ENCODE measurements at places on chromosomes 11 and 22.
A peak's percentile ranks its signal among the peaks of the same experiment; 100 is the strongest.

DNA sequence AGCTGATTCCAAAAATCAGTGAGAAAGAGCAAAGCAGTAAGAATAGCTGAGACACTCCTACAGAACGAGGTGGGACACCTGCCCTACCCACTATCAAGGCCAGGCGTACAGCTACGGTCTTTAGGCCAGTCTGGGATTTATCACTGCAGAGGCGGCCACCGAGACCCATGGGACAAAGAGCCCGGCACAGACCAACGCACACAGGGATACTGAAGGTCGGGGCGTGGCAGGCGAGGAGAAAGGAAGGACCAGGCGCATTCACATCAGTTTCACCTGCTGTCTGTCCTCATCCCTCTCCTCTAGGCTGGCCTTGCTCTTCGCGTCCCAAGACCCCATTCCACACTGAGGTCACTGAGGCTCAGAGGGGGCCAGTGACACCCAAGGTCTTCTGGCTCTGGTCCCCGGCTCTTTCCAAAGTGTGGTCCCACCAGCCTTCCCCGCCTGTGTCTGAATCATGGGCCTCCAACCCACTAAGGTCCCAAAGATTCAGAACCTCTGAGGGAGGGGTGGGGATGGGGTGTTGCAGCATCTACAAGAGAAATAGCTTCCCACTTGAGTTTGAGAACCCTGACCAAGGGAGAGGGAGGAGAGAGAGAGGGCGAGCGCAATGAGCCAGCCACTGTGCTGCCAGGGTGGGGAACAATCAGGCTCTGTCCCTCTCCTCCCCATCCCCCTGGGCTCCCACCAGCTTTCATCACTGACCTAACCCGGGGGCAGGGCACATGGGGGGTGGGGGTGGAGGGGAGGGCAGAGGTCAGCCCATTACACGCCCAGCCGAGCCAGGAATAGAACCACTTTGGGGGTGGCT, 7.2 kb upstream of the PICK1 start:
- no peak for DNase-seq

GRCh38 chr11:121459413-121460017, 6.7 kb upstream of the SORL1-AS1 start:
- no peak for DNase-seq

DNA sequence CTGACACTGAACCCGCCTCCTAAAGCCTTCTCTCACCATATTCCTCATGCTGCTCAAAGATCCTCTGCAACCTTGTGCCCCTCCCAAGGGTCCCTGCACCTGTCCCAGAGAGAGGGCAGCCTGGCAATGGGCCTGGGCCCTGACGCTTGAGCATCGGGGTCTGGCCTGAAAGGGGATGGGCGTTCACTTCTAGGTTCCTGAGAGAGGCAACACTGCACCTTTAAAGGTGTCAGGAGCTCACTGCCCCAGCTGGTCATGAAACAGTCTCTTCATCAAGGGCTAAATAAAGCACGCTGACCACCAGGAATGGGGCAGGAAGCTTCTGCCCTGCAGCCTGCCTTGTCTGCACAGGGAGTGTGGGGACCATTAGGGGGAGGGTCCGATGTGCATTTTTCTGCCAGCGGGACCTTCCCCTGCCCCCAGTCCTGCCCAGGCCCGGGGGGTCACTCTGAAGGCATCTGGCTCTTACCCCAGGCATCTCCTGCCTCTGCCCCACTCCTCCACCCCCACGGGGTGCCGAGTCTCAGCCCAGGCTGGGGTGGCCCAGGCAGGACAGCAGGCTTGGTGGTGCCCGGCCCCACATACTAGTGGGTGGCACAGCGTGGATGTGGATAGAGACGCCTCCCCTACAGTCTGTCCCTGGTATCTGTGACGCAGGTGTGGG, 3.5 kb downstream of the C11orf21 start:
- DNase-seq: no peak

DNA sequence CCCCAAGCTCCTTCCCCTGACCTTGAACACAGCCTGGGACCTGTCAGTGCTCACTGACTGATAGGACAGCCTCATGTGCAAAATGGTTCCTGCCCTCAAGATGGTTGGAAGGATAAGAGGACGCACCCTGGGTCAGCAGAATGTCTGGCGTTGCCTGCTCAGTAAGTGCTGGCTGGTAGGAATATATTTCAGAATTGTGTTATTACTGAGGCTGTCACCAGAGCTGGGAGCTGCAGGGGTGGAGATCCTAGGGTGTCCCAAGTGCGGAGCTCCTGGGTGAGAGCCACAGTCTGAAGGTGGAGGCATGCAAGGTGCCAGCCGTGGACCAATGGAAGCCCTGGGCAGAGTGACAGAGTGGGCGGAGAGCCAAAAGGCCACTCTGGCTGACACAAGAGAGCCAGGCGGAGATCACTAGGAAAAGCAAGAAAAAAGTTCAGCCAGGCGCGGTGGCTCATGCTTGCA, 1.0 kb upstream of the SEC14L4 start:
- DNase-seq: peak; percentile 92

DNA sequence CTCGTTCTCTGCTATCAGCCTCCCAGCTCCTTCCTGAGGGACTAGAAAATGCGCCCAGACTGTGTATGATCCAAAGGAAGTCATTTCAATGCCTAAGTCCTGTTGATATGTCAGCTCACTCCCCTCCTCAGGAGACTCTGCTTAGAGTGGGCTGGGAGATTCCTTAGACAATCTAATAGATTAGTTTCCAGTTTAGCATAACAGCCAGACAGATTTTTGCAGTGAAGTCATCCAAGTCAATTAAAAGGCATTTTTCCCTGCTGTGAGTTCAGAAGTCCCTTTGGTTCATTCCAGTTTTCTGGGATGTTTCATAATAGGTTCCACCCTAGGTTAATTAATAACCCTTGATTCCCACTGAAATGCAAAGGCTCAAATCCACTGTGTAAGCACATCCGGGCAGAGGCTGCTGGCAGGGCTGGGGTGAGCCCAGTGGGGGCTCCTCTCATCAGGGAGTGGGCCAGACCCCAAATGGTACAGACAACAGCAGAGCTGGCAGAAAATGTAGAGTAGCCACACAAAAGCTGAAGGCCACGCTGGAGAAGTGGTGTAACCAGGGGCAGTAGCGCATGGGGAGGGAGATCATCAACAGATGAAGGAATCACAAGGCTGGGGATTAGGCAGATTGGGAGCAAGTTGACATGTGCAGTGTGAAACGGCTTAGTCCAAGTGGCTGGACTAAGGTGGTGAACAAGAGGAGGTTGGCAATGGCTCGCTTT, 90.6 kb downstream of the SYN3 start:
- DNase-seq: no peak

- DNase-seq: no peak
These were observed 5.2 kb downstream of the DDB1 start for GRCh38 chr11:61327669-61328071.

GRCh38 chr11:6319704-6320410, 444 bp downstream of the CAVIN3 start:
- DNase-seq: no peak

DNA sequence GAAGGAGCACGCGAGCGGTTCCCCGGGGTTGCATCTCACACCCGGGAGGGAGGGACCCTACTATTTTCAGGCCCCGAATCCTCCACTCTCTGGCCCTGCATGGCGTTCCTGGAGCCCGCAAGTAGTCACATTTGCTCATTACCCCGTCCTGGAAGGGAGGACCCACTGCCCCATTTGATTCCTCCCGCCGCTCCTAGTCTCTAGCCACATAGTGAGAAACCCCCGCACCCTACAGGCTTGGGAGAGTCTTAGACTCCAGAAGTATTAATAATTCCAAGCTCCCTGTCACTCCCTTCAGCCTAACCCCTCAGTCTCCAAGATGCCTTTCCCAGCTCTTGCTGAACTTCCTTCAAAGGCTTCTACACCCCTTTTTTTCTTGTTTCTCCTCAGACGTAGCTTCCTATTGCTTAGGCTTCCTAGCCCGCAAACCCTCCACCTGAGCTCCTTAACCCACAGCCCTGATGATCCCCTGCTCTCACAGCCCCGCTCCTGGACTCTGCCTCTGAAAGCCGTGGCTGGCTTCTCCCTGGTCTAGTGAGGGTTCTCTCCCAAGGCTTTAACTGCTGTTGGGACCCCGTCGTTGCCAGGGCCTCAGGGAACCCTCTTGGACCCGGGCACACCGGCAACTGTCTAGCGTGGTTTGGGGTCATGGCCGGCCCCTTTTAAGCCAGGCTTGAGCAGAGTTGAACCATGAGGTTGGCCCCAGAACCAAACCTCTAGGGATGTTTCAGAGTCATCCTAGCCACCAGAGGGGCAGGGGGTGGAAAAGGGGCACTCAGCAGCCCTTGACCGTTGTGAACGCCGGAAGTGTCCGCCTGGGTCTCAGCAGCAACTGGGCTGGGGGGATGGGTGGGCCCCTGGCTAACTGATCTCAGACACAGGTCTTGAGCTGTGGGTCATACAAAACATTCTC, 862 bp downstream of the GGA1 start:
- peak; percentile 20 for DNase-seq

DNA sequence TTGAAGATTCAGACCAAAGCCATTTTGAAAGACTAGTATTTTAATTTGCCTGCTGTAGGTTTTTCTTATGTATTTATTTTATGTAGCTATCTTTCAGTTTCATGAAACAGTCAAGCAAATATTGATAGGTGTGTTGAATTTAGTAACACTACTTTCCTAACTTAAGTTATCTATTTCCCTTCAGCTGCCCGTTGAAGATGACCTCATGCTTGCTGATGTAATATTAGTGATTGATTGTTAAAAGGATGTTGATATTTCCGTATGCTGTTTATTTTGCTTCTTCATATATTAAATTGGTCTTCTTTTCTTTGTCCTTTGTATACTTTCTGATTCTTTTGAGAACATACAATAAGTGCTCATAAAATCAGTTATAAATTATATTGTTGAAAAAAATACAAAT, 86.8 kb upstream of the CHORDC1 start:
- DNase-seq: no peak

- DNase-seq: no peak
These were observed 6.5 kb downstream of the TMEM258 start for GRCh38 chr11:61785837-61786402.

- DNase-seq: no peak
These were observed 185.4 kb upstream of the CNTN5 start for GRCh38 chr11:98835335-98835734.

DNA sequence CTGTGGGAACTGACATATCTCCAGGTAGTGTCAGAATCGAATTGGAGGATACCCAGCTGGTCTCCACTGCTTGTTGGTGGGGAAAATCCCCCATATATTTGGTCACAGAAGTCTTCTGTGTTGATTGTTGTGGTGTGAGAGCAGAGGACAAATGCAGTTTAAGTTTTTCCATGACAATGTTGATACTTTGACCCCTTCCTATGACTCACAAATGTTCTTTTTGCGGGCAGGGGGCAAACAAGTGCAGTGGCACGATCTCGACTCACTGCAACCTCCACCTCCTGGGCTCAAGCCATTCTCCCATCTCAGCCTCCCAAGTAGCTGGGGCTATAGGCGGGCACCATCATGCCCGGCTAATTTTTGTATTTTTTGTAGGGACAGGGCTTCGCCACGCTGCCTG, 7.4 kb upstream of the PATL1 start:
- no peak for DNase-seq

DNA sequence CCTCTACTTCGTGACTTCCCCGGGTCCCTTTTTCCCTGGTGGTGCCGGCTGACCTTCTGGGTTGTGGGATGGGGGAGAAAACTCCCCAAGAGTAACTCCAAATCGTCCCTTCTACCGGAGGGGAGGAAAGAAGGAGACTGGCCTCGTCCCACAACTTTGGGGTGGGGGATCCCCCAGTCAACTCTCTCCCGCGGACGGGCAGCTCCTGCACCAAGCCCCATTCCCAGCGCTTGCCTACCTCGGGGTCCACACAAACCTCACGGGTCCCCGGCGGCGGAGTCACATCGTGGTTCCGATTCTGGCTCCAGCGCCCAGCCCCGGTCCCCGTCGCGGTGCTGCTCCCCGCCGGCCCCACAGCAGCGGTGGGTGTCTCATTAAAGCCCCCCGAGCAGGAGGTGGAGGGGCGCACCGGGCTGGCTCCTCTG, 317 bp downstream of the BDNF start:
- no peak for DNase-seq

GRCh38 chr22:35154937-35155387, 89.0 kb downstream of the ISX start:
- no peak for DNase-seq

- DNase-seq: no peak
These were observed 348.9 kb downstream of the CADM1 start for GRCh38 chr11:115155320-115155719.

GRCh38 chr22:31943978-31944699, at the start of gene YWHAH:
YWHAH (plus strand) TSS chr22:31944535; CDS start chr22:31944734, 199 bp downstream.
- DNase-seq: peak; percentile 95

DNA sequence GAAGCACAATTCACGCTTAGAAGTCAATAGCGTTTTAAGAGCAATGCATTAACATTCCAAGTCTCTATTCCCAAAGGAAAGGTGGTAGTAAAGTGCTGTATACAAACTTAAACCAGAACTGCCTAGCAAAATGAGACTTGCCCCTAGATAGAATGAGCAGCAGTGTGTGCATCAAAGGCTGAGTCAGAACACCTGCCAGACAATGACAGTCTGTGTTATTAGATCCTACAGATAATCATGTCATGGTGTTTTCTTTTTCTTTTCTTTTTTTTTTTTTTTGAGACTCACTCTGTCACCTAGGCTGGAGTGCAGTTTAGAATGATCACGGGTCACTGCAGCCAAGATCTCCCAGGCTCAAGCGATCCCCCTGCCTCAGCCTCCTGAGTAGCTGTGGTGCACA, 1.6 kb downstream of the RTCB start:
- no peak for DNase-seq

DNA sequence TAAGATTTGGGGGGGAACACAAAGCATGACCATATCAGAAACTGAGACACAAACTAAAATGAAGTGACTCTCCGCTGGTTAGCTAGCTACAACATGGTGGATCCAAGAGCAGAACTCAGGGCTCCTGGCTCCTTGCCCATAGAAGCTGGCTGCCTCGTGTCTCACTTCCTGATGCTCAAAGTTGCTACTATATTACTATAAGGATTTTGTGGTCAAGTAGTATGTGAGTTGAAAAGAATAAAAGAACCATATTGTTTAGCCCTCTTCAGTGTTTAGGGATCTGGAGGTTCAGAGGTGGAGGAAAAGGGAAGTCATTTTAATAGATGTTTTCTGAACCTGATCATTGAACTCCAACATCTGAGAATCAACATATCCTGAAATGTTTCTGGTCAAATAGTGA, 16.9 kb upstream of the SIK2 start:
- no peak for DNase-seq

DNA sequence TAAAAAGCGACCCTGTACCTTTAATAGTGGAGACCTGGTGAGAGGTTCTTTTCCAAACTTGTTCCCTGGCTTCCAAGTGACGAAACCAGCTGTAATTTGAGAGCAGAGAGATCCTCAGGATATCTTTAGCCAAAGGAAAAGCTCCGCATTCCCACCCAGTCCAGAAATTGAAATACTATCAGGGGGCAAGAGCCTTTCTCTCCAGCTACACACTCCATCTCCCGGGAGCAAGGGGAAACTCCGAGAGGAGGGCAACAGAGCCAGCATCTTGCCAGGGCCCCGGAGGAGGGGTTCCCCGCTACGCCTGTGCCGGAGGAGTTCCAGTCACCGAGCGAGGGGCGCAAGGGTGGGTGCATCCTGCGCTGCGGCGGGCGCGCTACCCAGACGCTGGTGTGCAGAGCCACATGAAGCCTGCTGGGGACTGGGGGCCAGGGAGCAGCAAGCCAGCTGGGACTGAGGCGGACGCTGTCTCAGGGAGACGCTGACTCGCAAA, at the start of gene FIBIN:
Gene FIBIN, plus strand, starts transcription at position 148 of the 493 bp plus-strand sequence. CDS start 415 bp downstream, outside the sequence.
- DNase-seq: no peak

GRCh38 chr11:4066910-4067309, 27.7 kb upstream of the RRM1 start:
- DNase-seq: no peak

- DNase-seq: no peak
These were observed 19.4 kb upstream of the LDHA start for GRCh38 chr11:18374956-18375355.

- DNase-seq: no peak
These were observed 219.6 kb downstream of the C11orf87 start for GRCh38 chr11:109641549-109641948.
